Esophagus squamous epithelium (tissue), 5 donors: ENCODE measurements at places on chromosomes 7 and 10.

- DNase-seq: no peak
These were observed 161.6 kb downstream of the JAZF1 start for GRCh38 chr7:28018856-28019465.

GRCh38 chr7:32586291-32587221, 91.3 kb downstream of the AVL9 start:
- DNase-seq: no peak

DNA sequence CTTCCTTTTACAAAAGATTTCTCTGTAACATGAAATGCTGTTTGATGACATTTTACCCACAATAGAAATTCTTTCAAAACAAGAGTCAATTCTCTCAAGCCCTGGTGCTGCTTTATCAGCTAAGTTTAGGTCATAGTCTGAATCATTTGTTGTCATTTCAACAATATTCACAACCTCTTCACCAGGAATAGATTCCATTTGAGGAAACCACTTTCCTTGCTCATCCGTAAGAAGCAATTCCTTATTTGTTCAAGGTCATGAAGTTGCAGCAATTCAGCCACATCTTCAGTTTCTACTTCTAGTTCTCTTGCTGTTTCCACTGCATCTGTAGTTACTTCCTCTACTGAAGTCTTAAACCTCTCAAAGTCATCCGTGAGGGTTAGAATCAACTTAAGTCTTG, 315.3 kb downstream of the TYW1 start:
- DNase-seq: no peak

DNA sequence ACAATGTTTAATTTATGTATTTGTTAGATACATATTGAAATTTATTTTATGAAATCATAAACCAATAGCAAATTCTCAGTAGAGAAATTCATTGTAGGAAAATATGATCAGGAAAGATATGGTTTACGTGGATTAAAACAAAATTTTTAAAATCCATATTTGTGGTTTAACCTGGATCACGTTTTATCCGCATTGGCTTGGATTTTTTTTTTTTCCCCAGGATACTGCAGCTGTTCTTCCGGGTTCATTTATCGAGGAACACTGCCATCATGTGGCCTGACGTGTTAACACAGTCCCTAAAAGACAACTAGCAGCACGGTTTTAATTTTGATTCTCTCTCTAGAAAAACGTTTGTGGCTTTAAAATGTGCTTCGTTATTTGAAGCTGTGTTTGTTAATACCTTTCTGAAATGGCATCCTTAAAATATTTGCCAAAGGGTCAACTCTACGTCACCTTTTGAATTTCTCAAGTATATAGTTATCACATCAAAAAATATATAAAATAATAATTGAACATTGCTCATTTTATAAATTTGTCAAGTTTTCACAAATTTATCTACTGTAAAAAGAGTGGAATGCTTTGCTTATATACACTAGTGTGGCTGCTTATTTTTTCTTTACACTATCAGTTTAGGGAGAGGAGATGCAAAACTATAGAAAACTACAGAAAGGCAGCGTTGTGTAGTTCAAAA, 8.7 kb upstream of the ASB4 start:
- DNase-seq: no peak

- DNase-seq: no peak
These were observed 418.9 kb downstream of the XPNPEP1 start for GRCh38 chr10:109504401-109504800.

GRCh38 chr7:27804139-27804538, 64.2 kb downstream of the TAX1BP1 start:
- DNase-seq: no peak
